ENCODE measurements at places on chromosomes 3 and 15.

- no peak for DNase-seq
These were observed 492.4 kb downstream of the OTOL1 start for GRCh38 chr3:161989012-161989411.

- no peak for DNase-seq
These were observed 44.8 kb downstream of the ISL2 start for GRCh38 chr15:76381366-76381765.

DNA sequence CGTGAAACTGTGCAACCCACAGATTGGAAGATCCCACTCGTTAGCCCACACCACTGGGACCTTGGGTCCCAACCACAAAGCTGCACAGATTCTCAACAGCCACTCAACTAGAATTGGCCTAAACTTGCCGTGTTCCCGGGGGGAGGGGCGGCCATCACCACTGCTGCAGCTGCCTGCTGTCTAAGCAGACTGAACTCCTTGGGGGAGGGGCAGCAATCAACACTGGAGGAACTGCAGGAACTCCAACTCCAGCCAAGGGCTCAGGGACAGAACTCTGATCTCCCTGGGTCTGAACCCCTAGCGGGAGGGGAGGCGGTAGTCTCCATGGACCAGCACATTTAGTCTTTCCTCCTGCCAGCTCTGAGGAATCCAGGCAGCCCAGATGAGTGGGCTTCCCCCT lies 205.9 kb downstream of the RSL24D1 start:
- DNase-seq, result no peak

- peak; percentile 20 for DNase-seq
These were observed 39.7 kb upstream of the PYGO1 start for GRCh38 chr15:55627730-55628368.

DNA sequence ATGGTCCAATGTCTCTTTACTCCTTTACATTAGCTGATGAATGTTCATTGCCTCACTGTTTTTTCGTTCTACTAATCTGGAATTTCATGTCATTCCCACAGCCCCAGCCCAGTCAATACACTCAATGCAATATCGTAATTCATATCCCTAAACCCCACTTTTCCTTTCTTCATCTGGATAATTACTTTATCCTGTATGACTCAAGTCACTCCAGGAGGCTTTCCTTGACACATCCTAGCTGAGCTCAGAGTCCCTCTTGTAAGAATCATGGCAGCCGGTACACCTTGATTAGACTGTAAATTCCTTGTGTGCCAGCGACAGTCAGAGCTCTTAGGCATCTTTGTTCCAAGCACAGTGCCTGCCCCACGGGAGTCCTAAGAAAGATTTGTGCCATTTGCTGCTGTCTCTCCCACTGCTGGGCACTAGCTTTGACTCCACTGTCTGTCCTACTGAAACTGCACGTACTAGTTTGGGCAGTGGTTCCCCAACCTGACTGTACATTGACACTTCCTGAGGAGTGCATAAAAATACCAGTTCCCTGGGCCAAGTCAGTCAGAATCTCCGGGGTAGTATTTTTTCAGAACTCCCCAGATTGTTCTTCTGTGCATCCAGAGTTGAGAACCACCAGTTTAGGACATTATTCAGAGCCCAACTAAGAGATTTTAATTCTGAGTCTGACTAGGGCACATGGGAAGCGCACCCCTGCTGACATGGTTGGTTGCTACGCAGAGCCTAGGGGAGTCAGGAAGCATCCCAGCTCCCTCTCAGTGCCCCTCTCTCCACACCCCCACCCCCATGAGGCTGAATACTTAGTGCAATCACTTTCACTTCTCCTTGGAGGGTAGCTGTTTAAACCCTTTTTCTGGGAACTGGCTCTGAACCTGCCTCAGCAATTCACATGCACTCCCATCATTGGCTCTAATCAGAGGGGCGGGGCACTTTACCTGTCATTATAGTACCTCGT lies 19.5 kb upstream of the C3orf70 start:
- DNase-seq, result no peak

- DNase-seq, result no peak
These were observed 265.4 kb upstream of the LYSMD4 start for GRCh38 chr15:99998661-99999101.

DNA sequence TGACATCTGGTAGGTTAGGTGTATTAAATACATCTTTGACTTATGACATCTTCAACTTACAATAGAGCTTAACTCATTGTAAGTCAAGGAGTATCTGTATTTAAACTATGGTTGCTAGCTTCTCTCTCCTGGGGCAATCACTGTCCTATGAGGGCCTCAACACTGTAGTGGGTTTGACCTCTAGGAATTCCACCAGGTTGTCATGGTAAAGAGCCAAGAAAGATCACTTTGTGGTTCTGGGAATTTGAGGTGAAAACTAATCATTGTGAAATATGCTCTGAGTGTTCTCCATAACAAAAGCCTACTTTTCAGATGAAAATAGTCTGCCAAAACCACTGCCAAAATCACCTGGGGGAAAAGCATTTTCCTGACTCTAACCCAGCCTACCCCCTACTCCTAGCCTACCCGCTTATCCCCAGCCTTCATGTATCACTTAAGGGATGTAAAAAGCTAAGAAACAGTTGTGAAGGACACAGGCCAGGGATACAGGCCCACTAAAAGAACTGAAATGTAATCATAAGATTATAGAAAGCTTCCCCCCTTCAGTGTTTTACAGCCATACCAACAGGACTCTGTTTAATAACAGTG lies 723.8 kb downstream of the MECOM start:
- no peak for DNase-seq

DNA sequence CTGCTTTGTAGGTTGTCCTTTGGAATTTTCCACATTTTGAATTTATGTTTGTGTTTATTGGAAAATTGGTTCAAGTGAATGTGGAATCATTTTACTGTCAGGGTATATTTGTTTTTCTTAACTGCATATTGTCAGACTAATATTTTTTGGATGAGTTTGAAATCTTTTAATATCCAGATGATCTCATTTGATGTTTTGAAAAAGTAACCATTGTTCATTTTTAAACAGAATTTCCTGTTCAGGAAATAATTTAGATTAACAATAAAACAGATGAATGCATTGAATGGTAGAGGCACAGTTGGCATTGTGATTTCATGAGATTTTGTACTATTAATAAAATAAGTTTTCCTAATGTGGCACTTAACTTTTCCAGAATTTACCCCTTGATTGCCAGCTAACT lies 15.5 kb downstream of the TRAK1 start:
- DNase-seq, result no peak

DNA sequence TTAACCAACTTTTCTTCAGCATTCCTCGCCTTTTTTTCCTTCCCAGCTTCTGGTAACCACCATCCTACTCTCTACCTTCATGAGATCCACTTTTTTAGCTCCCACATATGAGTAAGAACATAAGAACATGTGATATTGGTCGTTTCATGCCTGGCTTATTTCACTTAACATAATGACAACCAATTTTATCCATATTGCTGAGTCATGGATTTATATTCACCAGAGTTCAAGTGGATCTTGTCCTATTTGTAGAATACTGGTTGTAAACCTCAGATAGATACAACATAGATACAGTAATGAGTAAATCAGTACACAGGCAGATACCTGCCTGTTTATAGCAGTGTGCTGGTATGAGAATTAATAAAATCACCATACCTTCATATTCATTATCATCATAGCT lies 412.0 kb upstream of the RBMS3 start:
- DNase-seq, result no peak
